ENCODE measurements at places on chromosomes 7 and 10. TPM values are rescaled to one million over a fixed set of nuclear protein-coding genes. Genes with fewer than 3 reads are reported as not detected.

CDK1 gene
- 39.2 TPM for total RNA-seq

FAM25C gene
- total RNA-seq = not detected

HOXA1 gene
- 31.2 TPM for total RNA-seq

CRYGN gene
- 3.2 TPM for total RNA-seq

GRCh38 chr7:137480401-137480800 is 136.9 kb upstream of the PTN start:
- no peaks in the 10 kb centered on the region for H3K4me1 ChIP-seq
- DNase-seq = no peak
- no peaks in the 10 kb centered on the region for H3K27me3 ChIP-seq
- no peak overlapping the region for H3K4me3 ChIP-seq
- no peak overlapping the region for H3K27ac ChIP-seq

DNA sequence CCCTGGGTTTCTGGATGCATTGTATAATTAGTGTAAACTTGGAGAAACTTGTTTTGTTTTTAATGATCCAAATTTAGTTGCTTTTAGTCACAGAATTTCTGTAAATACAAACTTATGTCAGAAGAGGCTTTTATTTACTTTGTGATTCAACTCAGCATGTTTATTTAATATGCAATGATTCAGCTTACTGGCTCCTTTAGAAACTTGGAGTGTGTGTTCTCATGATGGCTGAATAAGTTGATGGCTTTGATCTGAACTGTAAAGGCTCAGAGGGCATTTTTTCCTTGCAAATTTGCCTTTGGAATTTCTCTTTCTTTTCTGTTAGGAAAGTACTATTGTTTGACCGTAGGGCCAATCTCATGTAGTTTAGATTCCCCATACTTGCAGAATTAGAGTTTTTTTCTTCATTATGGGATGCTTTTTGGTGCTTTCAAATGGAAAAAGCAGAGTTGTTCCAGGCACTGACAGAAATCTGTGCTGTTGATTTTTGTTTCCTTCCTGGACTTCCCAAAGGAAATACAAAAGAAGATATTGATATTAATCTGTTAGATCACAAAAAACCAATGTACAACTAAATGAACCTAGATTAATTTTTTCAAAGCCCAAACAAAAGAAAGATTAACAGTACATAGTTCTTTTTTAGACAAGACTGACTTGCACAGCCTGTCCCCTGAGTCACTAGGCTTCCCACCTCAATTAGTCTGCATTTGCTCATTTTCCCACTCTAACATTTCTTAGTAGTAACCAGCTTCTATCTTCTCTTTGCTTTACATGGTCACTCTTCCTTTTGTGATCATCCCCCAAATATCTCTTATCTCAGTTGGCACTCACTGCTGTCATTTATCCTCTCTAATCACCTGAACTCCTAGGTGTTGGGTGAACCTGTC is 96.8 kb upstream of the AGR3 start:
- no peak for DNase-seq
- H3K4me3 ChIP-seq = no peak overlapping the region
- H3K36me3 ChIP-seq = no peaks in the 10 kb centered on the region
- peaks cover 13% of the 10 kb centered on the region for H3K4me1 ChIP-seq
- no peak overlapping the region for H3K27ac ChIP-seq

GRCh38 chr7:70446448-70447143 is 685.3 kb upstream of the GALNT17 start:
- H3K27ac ChIP-seq = peak overlapping the region; percentile 21
- H3K27me3 ChIP-seq = no peaks in the 10 kb centered on the region
- no peaks in the 10 kb centered on the region for H3K36me3 ChIP-seq
- DNase-seq = no peak
- peaks cover 23% of the 10 kb centered on the region for H3K4me1 ChIP-seq

- no peak overlapping the region for H3K27ac ChIP-seq
- DNase-seq = no peak
- H3K27me3 ChIP-seq = no peaks in the 10 kb centered on the region
Measured at GRCh38 chr7:36175886-36176285, 22.8 kb downstream of the EEPD1 start.

DNA sequence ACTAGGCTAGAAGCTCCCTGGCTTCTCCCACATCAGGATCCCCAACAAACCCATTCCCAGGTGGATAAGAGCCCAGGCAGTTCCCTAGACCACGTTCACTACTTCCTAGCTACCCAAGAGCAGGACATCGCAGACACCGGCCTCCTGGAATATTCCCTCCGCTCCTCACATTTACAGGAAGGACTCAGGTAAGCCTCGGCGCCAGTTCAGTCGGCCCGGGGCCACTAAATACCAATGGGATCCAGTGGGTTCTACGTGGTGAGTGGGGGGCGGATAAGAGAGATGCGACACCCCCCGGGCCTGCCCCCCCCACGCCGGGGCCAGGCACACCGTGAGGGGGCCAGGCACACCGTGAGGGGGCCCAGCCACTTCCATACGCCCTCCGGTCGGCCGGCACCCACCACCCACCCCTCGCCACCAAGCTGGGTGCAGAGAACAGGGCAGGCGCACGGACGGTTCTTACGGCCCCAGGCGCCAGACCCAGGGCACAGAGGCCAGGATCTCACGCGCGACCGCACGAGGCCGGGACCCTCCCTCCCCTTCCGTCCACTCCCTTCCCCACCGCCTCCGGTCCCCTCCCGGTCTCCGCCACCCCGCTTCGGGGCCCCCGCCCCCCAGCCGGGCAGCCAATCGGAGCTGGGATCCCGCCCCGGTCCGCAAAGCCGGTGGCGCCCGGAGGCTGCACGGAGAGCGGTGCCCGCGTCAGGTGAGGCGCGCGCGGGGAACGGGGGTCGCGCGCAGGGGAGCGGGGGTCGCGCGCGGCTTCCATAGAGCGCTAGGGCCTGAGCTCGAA is at the start of gene BLVRA:
BLVRA (plus strand) TSS at position 652 of the 793 bp plus-strand sequence. CDS start 12,479 bp downstream, outside the sequence.
- peaks cover 29% of the 10 kb centered on the region for H3K27me3 ChIP-seq
- H3K36me3 ChIP-seq = no peaks in the 10 kb centered on the region
- peak; percentile 57 for DNase-seq
- H3K4me1 ChIP-seq = peaks cover 7% of the 10 kb centered on the region
- peak within 1 kb of the TSS; percentile 70 for H3K27ac ChIP-seq

DNA sequence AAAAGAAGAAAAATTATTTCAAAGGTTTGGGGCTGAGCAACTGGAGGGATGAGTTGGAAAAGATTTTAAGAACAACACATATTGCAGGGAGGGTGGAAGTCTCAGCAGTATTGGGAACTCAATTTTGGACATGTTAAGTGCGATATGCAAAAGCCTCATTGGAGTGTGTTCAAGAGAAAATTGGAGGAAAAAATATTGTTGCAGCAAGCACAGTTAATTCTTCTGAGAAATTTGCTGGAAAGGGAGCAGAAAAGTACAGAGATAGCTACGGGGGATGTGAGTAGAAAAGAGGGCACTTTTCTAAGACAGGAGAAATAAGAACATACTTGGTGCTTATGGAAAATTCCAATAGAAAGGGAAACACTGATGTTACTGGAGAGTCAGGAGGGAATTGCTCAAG is 59.8 kb upstream of the MAGI2 start:
- H3K27ac ChIP-seq = no peak overlapping the region
- H3K27me3 ChIP-seq = no peaks in the 10 kb centered on the region
- H3K4me3 ChIP-seq = no peak overlapping the region
- DNase-seq = no peak

- no peak for DNase-seq
- no peak overlapping the region for H3K4me3 ChIP-seq
- H3K4me1 ChIP-seq = no peaks in the 10 kb centered on the region
- H3K27ac ChIP-seq = no peak overlapping the region
- H3K36me3 ChIP-seq = no peaks in the 10 kb centered on the region
Measured at GRCh38 chr10:131435760-131436457, 124.4 kb upstream of the TCERG1L start.

DNA sequence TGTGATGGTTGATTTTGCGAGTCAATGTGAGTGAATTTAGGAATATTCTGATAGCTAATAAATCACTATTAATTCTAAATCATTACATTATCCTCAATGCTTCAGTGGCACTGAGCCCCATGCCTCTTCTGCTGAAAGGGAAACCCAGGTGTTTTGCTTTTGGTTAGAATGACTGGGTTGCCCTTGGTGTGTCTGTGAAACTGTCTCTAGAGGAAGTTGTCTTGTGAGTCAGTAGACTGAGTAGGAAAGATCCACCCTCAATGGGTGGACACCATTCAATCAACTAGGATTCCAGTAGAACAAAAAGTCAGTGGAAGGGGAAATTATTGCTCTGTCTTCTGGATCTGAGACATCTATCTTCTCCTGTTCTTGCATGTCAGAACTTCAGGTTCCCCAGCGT is 472.4 kb downstream of the ANKRD7 start:
- no peaks in the 10 kb centered on the region for H3K27me3 ChIP-seq
- H3K27ac ChIP-seq = no peak overlapping the region
- DNase-seq = no peak
- no peak overlapping the region for H3K4me3 ChIP-seq
- H3K36me3 ChIP-seq = no peaks in the 10 kb centered on the region
- no peaks in the 10 kb centered on the region for H3K4me1 ChIP-seq

GRCh38 chr10:78900715-78901430 is 167.9 kb upstream of the ZMIZ1 start:
- H3K4me3 ChIP-seq = no peak overlapping the region
- no peak for DNase-seq
- peaks cover 4% of the 10 kb centered on the region for H3K4me1 ChIP-seq

DNA sequence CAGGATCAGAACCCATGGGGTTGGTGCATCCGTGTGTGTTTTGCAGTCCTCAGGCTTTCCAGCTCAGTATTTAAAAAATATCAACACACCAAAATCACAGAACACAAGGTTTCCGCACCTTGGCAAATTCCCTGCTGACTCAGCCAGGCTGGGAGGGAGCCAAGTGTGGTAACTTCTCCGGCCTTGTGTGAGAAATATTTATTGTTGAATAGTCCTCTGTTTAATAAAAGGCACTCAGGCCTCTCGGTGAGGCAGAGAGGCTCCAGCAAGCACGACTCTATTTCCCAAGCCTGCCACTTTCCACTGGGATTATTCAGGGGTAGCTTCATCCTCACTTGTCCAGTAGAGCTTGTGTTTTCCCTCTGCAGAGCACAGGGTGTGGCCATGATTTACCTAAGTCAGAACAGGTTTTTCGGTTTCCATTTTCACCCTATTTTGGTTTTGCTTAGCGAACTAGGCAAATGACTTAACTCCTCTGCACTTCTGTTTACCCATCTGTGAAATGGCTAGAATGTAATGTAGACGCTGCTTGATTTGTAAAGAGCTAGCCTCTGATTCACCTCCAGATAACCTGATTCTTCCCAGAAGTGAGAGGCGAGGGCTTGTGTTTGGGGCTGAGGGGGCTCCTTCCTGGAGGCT is 13.0 kb upstream of the CHST15 start:
- no peak for DNase-seq
- H3K36me3 ChIP-seq = no peaks in the 10 kb centered on the region
- no peaks in the 10 kb centered on the region for H3K4me1 ChIP-seq
- peaks cover 23% of the 10 kb centered on the region for H3K27me3 ChIP-seq
- no peak overlapping the region for H3K4me3 ChIP-seq

GRCh38 chr10:120593693-120594092 is 136.7 kb downstream of the PLPP4 start:
- DNase-seq = no peak
- no peaks in the 10 kb centered on the region for H3K36me3 ChIP-seq
- no peaks in the 10 kb centered on the region for H3K4me1 ChIP-seq

Data from progenitor cell of endocrine pancreas (in vitro differentiated cells).